Hepatocyte (in vitro differentiated cells): ENCODE measurements at places on chromosomes 11 and 22. TPM values are rescaled to one million over a fixed set of nuclear protein-coding genes. Genes with fewer than 3 reads are reported as not detected.

GLB1L2 gene
- total RNA-seq, result 3.7 and 3.9 TPM in 2 replicates

OR8G5 gene
- total RNA-seq, result not detected in 2 replicates

TSPAN18 gene
- total RNA-seq, result 9.5 and 12.8 TPM in 2 replicates

DNA sequence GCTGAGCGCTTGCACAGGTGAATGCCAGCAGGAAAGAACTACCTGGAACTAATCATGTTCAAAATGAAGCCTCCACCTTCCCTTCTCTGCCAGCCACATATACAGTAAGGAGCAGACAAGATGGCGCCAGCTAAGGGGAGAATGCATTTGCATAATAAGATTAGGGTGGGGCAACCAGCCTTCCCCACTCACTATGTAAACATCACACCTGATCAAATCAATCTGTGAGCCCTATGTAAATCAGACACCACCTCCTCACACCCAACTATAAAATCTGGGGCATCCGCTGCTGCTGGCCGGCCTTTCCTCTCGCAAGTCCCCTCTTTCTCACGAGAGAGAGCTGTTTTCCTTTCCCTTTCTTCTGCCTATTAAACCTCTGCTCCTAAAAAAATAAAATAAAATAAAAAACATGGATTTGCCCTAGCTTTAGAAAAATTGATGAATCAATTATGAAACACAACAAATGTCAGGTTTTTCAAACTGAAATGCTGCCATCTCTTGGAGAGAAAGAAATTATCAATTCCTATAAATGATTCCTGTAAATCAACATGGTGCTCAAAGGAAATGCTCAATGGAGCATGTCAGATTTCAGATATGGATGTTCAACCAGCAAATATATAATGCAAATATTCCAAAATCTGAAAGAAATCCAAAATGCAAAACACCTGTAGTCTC, 108.9 kb downstream of the SGSM3 start:
- H3K4me1 ChIP-seq, result no peaks in the 10 kb centered on the region
- no peak overlapping the region for H3K27ac ChIP-seq
- H3K27me3 ChIP-seq, result no peaks in the 10 kb centered on the region
- no peak overlapping the region for H3K4me3 ChIP-seq

- no peaks in the 10 kb centered on the region for H3K27me3 ChIP-seq
- H3K4me1 ChIP-seq, result no peaks in the 10 kb centered on the region
- no peaks in the 10 kb centered on the region for H3K36me3 ChIP-seq
- no peak overlapping the region for H3K27ac ChIP-seq
- DNase-seq, result no peak
Measured at GRCh38 chr22:44449683-44450425, 48.2 kb downstream of the RTL6 start.

- H3K27ac ChIP-seq, result no peak overlapping the region
- H3K4me1 ChIP-seq, result no peaks in the 10 kb centered on the region
- H3K27me3 ChIP-seq, result no peaks in the 10 kb centered on the region
Measured at GRCh38 chr22:41504397-41504796, 35.5 kb downstream of the ACO2 start.

GRCh38 chr11:19349340-19350025, 108.7 kb upstream of the E2F8 start:
- H3K4me1 ChIP-seq, result peaks cover 17% of the 10 kb centered on the region
- H3K4me3 ChIP-seq, result no peak overlapping the region
- H3K36me3 ChIP-seq, result no peaks in the 10 kb centered on the region
- no peak for DNase-seq

DNA sequence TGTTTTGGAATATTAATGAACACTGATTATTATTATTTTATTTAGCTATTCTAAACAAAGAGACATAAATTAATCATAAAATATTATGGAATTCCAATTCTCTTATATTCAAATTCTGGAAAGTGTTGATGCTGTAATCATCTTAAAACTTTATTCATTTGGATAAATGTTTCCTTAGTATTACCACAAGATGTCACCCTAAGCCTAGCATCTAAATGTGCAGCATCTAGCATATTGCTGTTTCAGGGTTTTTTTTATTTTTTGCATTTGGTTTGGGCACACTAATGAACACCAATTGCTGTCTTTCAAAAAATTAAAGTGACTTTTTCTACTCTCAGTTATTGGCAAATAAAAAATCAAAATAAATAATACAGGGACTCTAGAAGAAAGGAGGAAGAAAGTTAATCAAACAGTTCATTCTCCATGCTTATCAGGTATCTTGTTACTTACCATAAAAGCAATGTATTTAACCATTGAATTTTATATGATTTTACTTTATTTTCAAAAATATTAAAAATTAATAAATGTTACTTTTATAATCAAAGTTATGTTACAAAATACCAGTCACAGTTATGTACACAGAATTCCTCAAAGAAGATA, 31.8 kb downstream of the DLG2 start:
- no peaks in the 10 kb centered on the region for H3K36me3 ChIP-seq
- no peak overlapping the region for H3K27ac ChIP-seq
- DNase-seq, result peak; percentile 54
- H3K4me1 ChIP-seq, result no peaks in the 10 kb centered on the region
- no peak overlapping the region for H3K4me3 ChIP-seq

DNA sequence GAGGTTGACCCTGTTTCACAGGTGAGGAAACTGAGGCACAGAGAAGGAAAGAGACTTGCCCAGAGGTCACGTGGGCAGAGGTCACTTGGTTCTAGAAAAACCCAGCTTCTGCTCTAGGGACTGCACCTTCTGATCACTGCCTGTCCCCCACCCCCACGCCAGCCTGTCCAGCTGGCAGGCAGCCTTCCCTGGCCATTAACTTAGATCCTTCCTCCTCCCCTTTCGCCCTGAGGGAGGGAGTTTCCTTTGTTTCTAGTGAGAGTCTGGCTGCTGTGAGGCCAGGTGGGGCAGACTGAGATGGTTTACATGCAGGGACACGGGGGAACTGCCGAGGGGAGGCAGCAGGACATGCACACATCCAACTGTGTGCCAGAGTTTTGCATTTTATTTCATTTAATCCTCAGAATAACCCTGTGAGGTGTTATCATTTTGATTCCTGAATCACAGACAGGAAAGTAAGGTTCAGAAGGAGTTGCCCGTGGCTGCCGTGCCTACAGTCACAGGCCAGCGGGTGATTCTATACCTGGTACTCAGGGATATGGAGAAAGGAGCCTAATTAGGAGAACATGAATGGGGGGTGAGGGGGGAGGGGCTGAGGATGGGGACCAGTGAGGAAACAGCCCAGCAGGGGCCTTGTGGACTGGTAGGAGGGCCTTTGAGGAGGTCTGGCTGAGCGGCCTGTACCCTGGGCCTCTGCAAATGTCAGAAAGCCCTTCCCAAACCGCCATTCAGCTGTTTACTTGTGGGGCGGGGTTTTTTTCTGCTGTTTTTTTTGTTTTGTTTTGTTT, 3.4 kb downstream of the FAM83F start:
- H3K27ac ChIP-seq, result peak overlapping the region; percentile 79
- H3K4me1 ChIP-seq, result peaks cover 62% of the 10 kb centered on the region
- H3K27me3 ChIP-seq, result peaks cover 2% of the 10 kb centered on the region
- H3K36me3 ChIP-seq, result no peaks in the 10 kb centered on the region
- DNase-seq, result peak; percentile 68

DNA sequence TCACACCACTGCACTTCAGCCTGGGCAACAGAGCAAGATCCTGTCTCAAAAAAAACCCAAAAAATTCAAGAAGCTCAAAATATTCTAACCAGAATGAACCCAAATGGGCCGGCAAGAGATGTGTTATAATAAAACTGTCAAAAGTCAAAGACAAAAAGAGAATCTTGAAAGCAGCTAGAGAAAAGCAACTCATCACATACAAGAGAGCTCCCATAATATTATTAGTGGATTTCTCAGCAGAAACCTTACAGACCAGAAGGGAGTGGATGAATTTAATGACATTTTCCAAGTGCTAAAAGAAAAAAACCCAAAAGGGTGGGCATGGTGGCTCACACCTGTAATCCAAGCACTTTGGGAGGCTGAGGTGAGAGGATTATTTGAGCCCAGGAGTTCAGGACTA, 22.9 kb upstream of the HORMAD2 start:
- no peak overlapping the region for H3K27ac ChIP-seq
- no peak overlapping the region for H3K4me3 ChIP-seq

- H3K27me3 ChIP-seq, result no peaks in the 10 kb centered on the region
- no peak for DNase-seq
- H3K36me3 ChIP-seq, result no peaks in the 10 kb centered on the region
- no peak overlapping the region for H3K27ac ChIP-seq
Measured at GRCh38 chr11:109791337-109791736, 301.9 kb upstream of the ZC3H12C start.
